ENCODE measurements at places on chromosomes 6 and 20.
A peak's percentile ranks its signal among the peaks of the same experiment; 100 is the strongest.

DNA sequence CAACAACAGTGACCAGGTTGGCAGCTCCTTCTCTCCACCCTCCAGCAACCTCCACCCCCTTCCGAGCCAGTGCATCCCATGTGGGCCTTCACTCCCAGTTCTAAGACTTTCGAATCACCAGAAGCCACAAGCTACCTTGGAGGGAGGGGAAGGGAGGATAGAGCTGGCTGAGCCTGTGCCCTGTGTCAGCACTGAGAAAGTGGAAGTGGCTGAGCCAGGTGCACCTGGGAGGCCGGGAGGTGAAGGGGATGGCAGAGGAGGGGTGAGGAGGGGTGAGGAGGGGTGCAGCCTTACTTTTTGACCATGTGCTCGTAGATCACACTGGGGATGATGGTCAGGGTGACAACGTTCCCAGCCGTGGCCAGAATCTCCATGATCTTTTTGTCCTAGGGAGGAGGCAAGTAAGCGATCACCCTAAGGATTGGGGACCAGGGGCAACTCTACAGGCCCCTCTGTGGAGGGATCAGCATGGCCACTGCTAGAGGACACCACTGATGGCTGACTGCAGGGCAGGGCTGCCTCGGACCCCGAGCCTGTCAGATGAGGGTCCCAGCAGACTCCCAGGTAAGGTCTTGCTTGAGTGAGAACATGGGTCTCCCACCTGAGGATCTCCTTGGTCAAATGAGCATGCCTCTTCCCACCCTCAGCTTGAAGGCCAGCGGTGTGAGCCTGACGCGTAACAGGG, 18.3 kb downstream of the SDCBP2 start:
- no peak for DNase-seq

- DNase-seq = no peak
Observed at GRCh38 chr20:58198901-58199355, 29.5 kb downstream of the ANKRD60 start.

- DNase-seq = no peak
Observed at GRCh38 chr20:17955302-17955701, 13.3 kb downstream of the SNX5 start.

- no peak for DNase-seq
Observed at GRCh38 chr6:148367411-148368024, 24.9 kb downstream of the SASH1 start.

DNA sequence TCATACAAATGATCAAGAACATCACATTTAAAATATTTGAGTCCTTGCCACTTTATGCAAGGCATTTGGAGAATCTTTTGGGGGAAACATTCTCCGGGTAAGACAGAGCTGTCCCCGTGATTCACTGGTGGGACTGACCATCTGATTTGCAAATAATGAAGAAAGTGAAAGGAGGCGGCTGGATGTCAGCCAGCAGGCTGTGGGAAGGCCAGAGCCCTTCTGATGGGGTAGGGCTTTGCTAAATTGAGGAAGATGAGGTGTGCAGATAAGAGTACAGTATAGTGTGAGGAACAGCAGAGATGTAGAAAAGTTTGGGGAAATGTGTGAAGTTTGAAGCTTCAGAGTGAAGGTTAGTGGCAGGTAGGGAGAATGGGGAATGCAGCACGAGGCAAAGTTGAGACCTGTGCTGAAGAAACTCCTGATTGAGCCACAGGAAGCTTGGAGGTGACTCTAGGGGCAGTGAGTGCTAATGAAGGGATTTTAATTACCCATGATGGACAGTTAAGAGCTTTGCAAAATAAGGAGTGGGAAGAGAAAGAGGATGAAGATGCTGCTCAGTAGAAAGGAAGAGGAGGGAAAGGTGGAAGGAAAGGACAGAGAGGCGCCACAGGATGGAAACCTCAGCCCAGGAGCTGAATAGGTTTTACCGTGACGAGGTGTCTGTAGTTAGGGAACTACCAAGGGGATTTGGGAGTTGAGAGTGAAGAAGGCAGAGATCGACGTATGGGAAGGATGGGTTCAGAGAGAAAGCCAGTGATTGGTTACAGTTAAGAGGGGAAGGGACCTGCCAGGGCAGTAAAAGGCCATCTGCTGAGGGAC, 68.7 kb downstream of the SNX9 start:
- no peak for DNase-seq

- no peak for DNase-seq
Observed at GRCh38 chr6:132235596-132236280, 165.5 kb downstream of the MOXD1 start.

DNA sequence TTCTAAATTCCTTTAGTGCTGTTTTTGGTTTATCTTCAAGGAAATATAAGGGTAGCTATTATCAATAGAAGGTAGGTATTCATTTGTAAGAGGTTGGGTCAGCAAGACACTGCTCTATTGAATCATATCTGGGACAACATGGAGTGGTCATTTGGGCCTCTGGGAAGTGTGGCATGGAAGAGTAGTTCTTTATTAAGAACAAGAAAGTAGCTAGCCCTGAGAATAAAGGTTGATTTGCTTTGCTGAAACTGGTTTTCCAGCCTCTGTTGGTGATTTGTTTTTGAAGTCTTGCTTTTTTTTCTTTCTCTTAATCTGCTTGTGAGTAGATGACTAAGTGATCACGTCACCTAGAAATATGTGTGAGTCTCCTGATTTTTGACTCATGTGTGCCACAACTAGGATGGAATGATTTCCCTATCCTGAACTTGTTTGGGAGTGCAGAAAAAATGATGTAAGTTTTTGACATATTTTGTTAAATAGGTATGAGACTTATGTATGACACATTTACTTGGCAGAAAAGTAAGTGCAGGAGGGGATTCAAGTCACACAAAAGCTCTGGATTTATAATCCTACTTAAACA, 381.8 kb downstream of the CENPW start:
- DNase-seq = no peak

- DNase-seq = no peak
Observed at GRCh38 chr6:157368359-157369049, 12.5 kb upstream of the ZDHHC14 start.

DNA sequence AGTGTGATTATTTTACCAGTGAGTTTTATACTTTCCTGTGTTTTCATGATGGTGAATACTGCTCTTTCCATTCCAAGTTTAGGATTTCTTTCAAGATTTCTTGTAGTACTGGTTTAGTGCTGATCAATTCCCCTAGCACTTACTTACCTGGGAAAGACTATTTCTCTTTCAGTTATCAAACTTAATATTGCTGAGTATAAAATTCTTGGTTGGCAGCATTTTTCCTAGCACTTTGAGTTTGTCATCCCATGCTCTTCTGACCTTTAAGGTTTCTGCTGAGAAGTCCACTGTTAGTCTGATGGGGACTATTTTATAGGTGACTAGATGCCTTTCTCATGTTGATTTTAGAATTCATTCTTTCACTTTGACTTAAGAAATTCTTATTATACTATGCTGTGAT, 842.8 kb upstream of the CITED2 start:
- DNase-seq = no peak

GRCh38 chr6:168153553-168153952, 74.5 kb upstream of the FRMD1 start:
- DNase-seq = no peak

- DNase-seq = no peak
Observed at GRCh38 chr6:54813892-54814291, 32.7 kb upstream of the FAM83B start.

GRCh38 chr6:87900160-87900698, 147.4 kb upstream of the SPACA1 start:
- no peak for DNase-seq

- peak; percentile 12 for DNase-seq
Observed at GRCh38 chr6:128474481-128474880, 45.9 kb downstream of the PTPRK start.
